ENCODE measurements at places on chromosomes 5 and 9.

DNA sequence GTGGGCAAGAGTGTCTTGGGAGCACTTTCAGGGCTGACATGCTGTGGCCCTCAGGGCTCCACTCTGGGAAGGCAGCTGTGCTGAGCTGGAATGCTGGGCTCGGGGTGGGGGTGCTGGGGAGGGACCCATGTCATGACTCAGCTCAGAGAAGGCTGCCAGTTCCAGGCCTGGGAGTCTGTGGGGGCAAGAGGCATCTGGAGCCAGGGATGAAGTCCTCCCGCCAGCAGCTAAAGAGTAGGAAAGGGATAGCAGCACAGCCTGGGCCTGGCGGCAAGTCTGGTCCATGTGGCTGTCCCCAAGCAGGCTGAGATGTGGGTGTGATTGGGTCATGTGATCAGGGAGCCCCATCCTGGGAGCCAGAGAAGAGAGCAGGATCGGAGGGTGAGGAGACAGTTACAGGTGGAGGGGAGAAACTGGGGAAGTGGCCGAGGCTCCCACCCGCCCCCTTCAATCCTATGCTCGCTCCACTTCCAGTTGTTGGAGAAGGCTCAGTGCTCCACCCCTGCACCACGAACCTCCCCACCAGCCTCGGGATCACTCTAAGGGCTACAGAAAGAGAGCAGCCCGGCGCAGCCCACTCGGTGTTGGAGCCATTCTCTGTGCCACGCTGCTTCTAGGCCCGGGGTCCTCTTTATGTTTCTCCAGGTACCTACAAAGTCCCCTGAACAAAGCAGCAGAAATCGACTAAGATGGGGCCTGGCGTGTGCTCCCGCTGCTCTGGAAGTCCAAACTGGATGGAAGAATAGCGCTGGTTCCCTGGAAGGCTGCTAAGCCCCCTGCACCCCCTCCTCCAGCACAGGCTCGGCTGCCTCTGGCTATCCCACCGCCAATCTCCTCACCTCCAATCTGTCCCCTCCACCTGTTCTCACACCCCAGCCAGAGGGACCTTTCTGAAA lies 12.0 kb downstream of the PDGFRB start:
- DNase-seq, result no peak

DNA sequence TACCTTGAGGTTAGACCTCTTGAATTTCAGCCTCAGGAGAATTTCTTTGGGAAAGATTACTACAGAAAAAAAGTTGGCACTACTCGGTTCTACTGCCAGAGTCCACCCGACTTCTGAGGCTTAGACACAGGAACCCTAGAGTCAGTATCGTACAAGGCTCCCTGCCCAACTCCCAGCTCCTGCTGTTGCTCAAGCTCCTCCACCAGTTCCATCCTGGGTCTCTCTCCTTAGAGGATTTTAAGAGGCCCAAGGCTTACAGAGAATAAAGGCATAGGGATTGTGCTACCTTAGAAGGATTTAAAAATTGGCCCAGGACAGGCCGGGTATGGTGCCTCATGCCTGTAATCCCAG lies 29.0 kb upstream of the SSBP2 start:
- no peak for DNase-seq

DNA sequence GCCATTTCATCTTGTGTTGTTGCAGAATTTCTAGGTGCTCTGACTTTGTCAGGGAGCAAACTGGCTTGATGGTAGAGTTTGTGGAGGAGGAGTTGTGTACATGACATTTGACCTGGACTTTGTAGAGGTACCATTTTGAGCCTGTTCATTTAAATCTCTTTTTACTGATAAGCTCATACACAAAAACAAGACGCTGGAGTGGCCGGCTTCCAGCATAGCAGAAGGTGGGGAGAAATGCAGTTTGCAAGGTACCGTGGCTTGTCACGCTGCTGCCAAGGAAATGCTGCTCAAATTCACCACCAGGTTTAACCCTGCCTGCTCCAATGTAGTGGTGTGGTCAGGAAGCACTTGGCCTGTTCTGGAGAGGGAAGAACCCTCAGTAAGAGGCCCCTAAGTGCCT lies 18.9 kb upstream of the IQGAP2 start:
- DNase-seq, result no peak

DNA sequence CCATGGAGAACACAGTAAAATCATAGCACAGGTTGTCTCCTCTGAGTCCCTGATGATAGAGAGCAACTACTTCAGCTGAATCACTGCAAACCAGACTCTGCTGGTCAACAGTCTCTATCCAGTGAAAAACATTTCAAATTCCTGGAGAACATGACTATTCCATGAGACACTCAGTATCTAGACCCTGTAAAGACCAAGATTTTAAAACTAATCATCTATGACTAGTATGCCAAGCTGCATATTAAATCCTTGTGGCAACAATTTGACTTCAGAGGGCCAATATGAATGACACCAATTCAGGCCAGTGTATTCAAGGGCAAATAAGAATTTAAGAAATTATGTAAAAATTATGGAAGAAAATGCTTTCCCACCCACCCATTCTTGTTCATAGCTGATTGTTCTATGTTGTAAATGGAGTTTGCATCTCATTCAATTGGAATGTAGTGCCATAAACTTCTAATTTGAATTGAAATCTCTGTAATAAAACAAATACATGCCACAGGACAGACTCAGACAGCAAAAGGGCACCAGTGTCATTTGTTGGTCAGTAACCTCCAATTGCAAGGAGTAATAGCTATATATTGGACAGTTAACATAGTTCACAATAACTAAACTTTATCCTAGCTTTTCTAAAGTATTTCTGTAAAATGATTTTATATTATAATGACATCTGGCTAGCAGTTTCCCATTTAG lies 80.1 kb upstream of the LPAR1 start:
- DNase-seq, result no peak

DNA sequence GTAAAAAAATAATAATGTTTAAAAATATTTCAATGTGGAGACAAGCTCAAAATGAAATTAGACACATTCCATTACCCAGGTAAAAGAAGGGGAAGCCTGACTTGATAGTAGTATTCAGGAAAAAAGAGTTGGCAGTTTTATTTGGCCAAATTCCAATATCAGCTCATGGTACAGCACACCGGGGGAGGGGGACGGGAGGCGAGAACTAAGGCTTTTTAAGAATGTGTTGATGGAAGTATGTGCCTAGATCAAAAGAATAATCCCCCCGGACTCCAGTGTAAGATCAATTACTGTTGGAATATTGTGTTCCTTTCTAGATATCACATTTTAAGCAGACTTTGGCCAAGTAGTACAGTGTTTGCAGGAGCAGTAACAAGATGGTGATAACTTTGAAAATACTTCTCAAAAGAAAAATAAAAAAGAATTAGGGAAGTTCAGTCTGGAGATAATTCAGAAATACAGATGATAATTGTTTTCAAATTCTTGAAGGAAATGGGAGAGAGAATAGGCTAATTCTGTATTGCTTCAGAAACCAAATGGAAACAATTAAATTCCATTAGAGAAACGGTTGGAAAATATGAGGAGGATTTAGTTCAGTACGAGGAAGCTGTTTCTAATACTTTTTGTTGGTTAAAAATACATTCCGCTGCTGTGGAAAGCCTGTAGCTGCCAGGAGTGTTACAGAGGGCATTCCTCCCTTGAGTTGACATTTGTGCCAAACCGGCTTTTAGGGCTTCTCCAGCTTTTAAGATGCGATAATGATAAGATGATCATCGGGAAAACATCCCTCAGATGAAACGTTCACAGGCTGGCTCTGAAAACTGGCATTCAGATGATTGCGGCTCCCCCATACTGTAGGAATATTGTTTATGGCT lies 98.1 kb upstream of the ERBIN start:
- no peak for DNase-seq

DNA sequence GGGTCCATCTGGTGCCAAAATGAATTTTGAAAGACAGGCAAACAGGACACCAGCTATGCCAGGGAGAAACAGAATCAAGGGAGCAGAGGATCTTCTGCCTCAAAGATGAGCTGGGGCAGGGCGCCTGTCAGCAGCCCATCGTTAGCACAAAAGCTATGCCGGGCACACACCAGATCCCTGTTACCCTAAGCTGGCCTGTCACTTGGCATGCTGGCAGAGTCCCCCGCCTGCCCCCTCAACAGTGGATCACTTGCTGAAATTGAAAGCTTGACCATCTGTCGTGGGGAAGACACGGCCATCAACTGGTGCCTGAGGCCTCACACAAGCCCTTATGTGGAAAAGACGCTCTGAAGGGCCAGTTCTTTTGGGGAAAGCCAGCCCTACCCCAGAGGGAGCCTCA lies 256.4 kb downstream of the EBF1 start:
- no peak for DNase-seq

- no peak for DNase-seq
Measured at GRCh38 chr9:110869931-110870330, 168.3 kb downstream of the LPAR1 start.

GRCh38 chr5:158747816-158748432 lies 351.8 kb downstream of the EBF1 start:
- no peak for DNase-seq

GRCh38 chr9:129677456-129677855 lies 12.0 kb downstream of the PRRX2 start:
- DNase-seq, result no peak

DNA sequence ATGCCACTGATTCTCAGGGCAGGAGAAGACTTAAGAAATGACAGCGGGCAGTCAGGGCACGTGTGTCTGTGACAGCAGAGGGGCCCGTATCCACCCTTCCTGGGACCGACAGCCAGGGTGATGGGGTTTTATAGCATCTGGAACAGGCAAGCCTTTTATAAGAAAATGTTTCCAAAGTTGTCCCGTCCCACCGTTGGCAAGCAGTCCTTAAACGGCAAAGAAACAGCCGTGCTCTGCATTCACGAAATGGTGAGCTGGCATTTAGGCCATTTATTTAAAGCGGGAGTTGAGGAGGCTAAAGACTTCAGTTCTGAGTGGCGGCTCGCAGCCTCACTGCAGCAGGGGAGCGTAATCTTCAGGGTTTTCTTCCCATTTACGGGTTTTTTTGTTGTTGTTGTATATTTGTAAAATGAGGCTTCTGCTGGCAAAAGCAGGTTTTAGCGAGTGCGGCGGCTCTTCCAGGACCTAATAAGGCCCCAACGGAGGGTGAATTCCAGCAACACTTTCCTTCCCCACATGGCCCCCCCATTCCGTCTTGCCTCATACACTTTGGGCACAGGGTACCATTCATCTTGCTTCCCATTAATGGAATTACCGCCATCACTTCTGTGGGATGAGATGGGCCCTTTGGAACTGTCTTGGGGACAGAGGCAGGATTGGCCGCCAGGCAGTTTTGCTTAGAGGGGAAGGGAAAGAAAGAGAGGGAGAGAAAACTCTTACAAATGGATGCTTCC lies 15.8 kb downstream of the NEK6 start:
- DNase-seq, result no peak

- no peak for DNase-seq
Measured at GRCh38 chr9:87564791-87565241, 67.1 kb downstream of the DAPK1 start.

GRCh38 chr5:27269766-27270165 lies 231.4 kb upstream of the CDH9 start:
- no peak for DNase-seq

DNA sequence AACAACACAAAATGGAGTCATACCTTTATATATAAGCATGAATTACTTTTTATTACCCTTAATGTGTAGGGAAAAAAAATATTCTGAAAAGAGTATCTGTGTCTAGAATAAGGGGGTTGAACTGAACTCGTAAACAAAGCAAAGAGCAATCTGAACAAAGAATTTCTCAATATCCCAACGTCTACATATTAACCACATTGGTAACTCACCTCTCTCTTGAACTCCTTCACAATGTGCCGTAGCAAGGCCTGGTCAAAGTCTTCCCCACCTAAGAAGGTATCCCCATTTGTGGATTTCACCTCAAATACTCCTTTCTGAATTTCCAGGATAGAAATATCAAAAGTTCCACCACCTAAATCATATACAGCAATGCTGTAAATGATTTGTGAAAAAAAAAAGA lies 8.4 kb downstream of the HSPA9 start:
- no peak for DNase-seq

- no peak for DNase-seq
Measured at GRCh38 chr9:80699511-80699998, 989.8 kb downstream of the TLE1 start.

GRCh38 chr5:79396265-79396664 lies 117.7 kb downstream of the HOMER1 start:
- no peak for DNase-seq

- no peak for DNase-seq
Measured at GRCh38 chr9:84493284-84493947, 152.9 kb upstream of the SLC28A3 start.

Data from stimulated activated CD8-positive, alpha-beta memory T cell treated with anti-CD3 and anti-CD28 coated beads, Interleukin-2, amount 100 ng/mL, for 1 hour (primary cell).